ENCODE measurements at places on chromosomes 3 and 15. TPM values are rescaled to one million over a fixed set of nuclear protein-coding genes. Genes with fewer than 3 reads are reported as not detected.

NR2E3 gene
- total RNA-seq: not detected

RLBP1 gene
- total RNA-seq: 3.3 TPM

IL20RB gene
- total RNA-seq: 0.82 TPM

GPR62 gene
- 0.41 TPM for total RNA-seq

EPHB1 gene
- 16.7 TPM for total RNA-seq

CCR9 gene
- 0.41 TPM for total RNA-seq

CAMK2N2 gene
- total RNA-seq: 4.5 TPM

MIX23 gene
- total RNA-seq: 24.5 TPM

GOLGA8K gene
- 0.41 TPM for total RNA-seq

GREM1 gene
- total RNA-seq: 2.4 TPM

MAPKBP1 gene
- 31.4 TPM for total RNA-seq

TM4SF18 gene
- 3.7 TPM for total RNA-seq

PLXNB1 gene
- total RNA-seq: 32.2 TPM

MYZAP gene
- 1.6 TPM for total RNA-seq

STRIT1 gene
- 0.82 TPM for total RNA-seq

HGD gene
- under 0.01 TPM for total RNA-seq

PYDC2 gene
- not detected for total RNA-seq

ANKRD34C gene
- under 0.01 TPM for total RNA-seq

RSL24D1 gene
- total RNA-seq: 178 TPM

CCPG1 gene
- total RNA-seq: 30.2 TPM

NMNAT3 gene
- 6.9 TPM for total RNA-seq

SLC12A1 gene
- total RNA-seq: 1.6 TPM

ATP13A3 gene
- 146 TPM for total RNA-seq

OR5H15 gene
- total RNA-seq: not detected

Data from frontal cortex (tissue), 4 donors.